Activated T-cell treated with anti-CD3 and anti-CD28 coated beads, Interleukin-2, amount 50 U/mL, for 72 hours (primary cell): ENCODE measurements at places on chromosomes 1 and 21.
A peak's percentile ranks its signal among the peaks of the same experiment; 100 is the strongest.

DNA sequence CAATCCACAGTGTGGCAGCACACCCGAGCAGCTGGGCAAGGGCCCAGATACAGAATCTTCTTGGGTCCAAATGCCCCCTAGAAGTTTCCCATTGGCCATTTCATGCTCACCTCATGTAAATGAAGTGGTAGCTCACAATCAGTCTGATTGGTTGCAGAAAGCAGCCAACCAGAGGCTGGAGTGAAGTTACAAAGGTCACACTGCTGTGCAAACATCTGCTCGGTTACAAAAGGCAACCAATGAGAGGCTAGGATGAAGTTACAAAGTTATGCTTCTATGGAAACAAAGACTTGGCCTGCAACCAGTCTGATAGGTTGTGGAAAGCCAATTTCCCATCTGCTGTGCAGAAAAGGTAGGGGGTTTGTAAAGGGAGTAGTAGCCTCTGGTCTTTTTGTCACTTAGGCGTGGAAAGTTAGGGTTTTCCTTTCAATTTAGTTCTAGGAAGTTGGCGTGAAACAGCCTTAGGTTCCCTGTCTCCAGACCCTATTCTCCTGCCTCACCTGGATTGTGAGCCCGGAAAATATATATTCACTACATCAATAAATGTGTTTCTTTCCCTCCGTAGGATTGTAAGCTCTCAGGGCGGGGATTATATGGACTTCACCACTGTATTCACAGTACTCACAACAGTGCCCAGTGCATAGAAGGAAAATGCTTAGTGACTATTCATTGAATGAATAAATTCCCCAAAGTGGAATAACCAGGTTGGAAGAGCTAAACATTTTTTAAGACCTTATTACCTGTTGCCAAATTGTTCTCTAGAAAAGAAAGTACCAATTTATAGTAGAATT, 91.9 kb downstream of the URB2 start:
- no peak for DNase-seq

DNA sequence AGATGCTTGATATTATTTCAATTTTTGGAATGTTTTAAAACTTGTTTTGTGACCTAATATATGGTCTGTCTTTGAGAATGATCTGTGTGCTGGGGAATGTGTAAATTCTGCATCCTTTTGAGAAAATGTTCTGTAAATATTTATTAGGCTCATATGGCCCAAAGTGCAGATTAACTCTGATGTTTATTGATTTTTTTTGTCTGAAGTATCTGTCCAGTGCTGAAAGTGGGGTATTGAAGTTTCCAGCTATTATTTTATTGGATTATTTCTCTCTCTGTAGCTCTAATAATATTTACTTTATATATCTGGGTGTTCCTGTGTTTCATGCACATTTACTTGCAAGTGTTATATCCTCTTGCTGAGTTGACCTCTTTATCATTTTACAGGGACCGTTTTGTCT, 1397.2 kb downstream of the PLA2G4A start:
- no peak for DNase-seq

DNA sequence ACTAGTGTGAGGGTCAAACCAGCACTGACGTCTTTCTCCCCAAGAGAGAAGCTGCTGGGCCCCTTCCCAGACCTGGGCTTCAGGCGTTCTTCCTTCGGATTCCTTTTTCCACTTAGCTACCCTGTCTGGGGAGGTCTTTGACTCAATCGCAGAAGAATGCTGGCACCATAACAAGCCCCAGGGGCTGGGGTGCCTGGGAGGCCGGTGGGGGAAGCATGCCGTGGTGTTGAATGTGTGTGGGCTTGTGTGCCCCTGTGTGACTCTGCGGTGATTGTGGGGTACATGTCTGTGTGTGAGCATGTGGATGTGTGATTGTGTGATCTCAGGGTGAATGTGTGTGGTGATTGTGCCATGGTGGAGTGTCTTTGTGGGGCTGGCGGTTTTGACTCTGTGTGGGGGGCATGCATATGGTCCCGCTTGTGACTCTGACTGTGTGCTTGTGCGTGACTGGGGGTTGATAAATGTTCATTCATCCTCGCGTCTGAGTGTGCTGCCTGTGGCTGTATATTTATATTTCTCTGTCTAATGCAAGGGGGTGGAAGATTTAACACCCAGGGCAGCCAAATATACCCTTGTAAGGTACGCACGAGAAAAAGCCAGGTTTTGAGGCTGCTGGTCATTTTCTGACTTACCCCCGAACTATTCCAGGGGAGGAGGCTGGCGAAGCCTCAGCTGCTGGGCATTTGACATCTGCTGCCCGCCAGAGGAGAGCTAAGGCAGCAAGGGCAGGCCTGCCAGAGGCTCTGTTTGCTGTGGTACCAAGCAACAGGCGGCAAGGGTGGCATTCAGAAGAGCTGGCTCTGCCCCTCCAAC, 1.1 kb upstream of the SYNC start:
- DNase-seq: no peak

- DNase-seq: no peak
Observed at GRCh38 chr1:159428536-159428935, 3.5 kb upstream of the OR10J4 start.

GRCh38 chr1:47651311-47652089, 213.7 kb downstream of the FOXD2 start:
- DNase-seq: no peak

GRCh38 chr1:42154685-42155084, 1.5 kb downstream of the GUCA2B start:
- no peak for DNase-seq

- DNase-seq: peak; percentile 15
Observed at GRCh38 chr1:192580351-192580962, 4.9 kb downstream of the RGS1 start.

DNA sequence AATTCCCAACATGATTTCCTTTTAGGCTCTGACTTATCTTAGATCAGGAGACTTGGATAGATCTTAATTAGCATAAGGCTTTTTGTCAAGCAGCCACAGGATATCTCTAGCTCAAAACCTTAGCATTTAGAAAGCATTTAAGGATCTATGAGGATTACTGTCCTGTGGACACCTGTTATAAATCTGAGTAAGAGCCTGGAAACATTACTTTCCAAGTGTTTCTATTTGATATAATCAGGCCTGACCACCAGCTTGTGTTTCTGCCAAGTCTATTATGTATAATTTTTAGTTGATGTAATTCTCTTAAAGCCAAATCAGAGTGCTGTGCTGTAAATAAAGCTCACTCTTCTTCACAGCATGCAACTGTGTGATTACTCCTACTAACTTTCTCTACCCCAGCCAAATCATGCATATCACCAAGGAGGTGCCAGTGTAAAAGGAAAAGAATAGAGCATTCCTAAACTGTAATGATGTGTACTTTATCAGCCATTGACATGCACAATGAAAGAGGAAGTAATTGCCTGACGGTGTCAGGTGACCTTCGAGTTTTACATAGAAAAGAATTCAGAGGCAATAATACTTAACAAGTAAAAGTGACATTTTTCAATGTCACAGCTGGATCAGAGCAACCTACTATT, 309.9 kb upstream of the PRMT6 start:
- DNase-seq: no peak

DNA sequence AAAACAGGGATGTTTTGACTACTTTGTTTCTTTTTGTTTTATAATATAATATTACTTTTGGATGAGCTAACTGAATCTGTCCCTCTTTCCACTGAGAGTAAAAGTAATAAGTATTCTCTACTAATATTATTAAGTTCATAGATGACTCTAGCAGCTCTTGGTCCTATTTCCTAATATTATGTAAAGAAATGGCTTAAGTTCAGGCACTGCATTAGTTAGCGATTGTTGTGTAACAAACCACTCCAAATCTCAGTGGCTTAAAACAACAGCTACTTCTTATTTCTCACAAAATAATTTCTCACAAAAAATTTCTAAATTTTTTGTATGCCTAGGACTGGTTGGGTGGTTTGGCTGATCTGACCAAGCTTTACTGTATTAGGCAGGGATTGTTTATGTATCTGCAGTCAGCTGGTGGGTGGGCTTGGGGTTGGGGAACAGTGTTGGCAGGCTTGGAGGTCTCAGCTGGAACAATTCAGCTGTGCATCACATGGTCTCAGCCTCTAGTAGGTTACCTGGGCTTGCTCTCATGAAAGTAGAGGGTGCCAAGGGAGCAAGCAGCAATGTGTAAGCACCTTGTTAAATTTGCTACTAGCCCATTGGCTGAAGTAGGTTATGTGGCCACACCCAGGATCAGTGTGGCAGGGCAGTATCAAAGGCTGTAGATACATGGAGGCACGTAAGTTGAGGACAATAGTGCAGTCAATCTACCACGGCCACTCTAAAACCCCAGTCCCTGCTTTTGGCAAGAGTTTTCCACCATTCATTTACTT, 8.8 kb upstream of the CCT8 start:
- no peak for DNase-seq
